Naive thymus-derived CD4-positive, alpha-beta T cell (primary cell): ENCODE measurements at places on chromosomes 3 and 15. TPM values are rescaled to one million over a fixed set of nuclear protein-coding genes. Genes with fewer than 3 reads are reported as not detected.

Gene SLCO2A1
- not detected for polyA plus RNA-seq

GRCh38 chr3:139327861-139328260 lies 16.0 kb upstream of the MRPS22 start:
- H3K4me1 ChIP-seq, result no peaks in the 10 kb centered on the region
- H3K27me3 ChIP-seq, result no peaks in the 10 kb centered on the region
- no peaks in the 10 kb centered on the region for H3K36me3 ChIP-seq
- DNase-seq, result no peak

GRCh38 chr3:56833536-56833935 lies 31.8 kb upstream of the ARHGEF3 start:
- no peak for DNase-seq
- H3K27ac ChIP-seq, result no peak overlapping the region
- H3K27me3 ChIP-seq, result no peaks in the 10 kb centered on the region
- H3K4me3 ChIP-seq, result no peak overlapping the region
- no peaks in the 10 kb centered on the region for H3K4me1 ChIP-seq
- no peaks in the 10 kb centered on the region for H3K36me3 ChIP-seq

DNA sequence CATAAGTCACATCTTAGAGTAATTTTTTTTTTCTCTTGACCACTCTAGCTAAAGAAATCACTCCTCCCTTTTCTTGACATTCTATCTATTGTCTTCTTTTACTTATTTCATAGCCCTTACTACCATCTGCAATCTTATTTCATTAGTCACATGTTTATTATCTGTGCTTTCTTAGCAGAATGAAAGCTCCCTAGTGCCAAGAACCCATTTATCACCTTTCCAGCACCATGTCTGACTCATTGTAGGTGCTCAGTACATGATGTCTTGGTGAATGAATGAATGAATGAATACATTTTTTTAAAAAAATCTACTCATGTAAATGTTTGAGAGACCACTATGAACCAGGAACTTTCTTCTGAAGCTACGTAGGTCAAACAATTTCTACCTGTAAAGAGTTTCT lies 157.2 kb downstream of the CADPS start:
- no peaks in the 10 kb centered on the region for H3K36me3 ChIP-seq
- H3K27me3 ChIP-seq, result no peaks in the 10 kb centered on the region
- no peaks in the 10 kb centered on the region for H3K4me1 ChIP-seq
- no peak overlapping the region for H3K27ac ChIP-seq

Gene PLSCR4
- not detected for polyA plus RNA-seq

Gene MESP1
- polyA plus RNA-seq, result 0.38 TPM

DNA sequence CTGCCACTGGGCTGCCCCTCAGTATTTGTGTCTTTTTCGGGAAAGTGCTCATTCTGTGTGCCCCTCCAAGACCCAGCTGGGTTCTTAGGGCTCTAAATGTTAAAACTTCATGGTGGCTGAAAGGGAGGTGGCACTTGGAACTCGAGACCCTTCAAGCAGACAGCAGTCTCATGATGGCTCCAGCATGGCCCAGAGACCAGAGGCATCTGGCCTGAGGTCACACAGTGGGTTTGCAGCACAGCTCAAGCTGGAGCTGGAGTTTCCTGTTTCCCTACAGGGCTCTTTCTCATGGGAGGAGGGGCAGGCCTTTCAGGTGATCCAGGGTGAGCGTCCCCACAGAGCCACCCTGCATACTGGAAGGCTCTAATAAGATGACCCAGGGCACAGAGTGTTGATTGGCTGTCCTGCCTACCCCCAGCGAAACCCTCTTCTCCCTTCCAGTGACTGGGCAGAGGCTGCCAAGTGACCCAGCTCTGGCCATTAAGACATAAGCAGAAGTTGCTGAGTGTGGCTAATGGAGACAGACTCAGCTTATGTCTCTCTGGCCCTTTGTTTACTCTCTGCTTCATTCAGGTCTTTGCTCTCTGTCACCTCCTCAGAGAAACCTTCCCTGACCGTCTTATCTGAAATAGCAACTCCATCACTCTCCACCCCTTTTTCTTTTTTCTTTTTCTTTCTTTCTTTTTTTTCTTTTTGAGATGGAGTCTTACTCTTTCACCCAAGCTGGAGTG lies 166.6 kb upstream of the SMAD3 start:
- H3K4me3 ChIP-seq, result no peak overlapping the region
- no peak for DNase-seq
- no peak overlapping the region for H3K27ac ChIP-seq
